AML-193 (cell line): ENCODE measurements at places on chromosomes 1 and 21.
A peak's percentile ranks its signal among the peaks of the same experiment; 100 is the strongest.

DNA sequence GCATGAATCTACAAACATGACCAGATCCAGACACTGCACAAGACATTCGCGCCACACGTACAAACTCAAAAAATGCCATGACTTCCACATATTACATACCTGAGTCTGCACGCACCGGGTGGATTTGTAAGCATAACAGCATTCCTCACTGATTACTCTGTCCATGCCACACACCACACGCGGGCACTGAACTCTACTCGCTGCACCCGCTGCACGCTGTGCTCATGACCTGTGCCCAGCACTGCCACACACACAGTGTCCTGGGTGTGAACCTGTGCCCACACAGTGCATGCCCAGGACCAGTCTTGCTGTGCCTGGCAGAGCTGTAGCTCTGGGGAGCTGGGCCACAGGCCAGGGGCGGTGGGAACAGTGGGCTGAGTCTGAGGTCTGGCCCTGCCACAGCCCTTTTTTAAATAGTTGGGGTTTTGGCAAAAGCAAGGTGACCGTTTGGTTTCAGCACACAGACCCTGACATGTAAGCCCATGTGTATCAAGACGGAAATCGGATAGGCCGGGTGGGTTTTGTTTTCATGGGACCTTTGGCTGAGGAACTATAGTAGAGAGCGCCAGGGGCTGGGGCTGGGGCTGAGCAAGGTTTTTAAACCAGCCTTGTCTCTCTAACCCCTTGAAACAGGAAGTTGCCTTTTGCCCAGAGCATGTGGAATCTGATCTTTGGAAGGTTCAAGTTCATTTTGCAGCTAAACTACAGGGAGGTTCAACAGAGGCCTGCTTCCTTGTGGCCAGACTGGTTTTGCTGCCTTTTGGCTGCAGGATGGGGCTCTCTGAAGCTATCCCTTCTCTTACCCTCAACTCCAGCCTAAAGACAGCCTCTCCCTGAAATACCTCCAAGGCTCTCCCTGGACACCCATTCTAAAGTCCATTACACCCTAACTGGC, 12.3 kb upstream of the GOLT1A start:
- no peak for DNase-seq

- DNase-seq = no peak
Observed at GRCh38 chr1:233060461-233060994, 110.1 kb downstream of the NTPCR start.

DNA sequence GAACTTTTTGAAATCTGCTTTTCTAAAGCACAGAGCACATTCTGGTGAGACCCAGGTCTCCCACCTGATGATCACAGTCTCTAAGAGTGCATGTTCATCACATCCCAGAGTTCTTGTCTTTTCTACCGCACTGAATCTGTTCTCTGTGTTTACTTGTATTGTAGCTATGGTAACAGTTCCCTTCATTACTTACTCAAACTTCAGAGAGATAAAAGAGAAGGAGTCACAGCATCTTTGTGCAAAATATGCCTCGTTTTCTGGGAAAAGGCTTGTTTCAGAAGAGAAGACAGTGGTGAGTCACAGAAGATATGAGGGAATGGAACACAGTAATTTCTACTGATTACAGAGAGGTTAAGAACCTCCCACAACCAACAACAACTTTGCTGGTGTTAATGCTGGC, 580.6 kb downstream of the PLA2G4A start:
- no peak for DNase-seq

GRCh38 chr1:212401838-212402582, 12.7 kb downstream of the PACC1 start:
- no peak for DNase-seq

DNA sequence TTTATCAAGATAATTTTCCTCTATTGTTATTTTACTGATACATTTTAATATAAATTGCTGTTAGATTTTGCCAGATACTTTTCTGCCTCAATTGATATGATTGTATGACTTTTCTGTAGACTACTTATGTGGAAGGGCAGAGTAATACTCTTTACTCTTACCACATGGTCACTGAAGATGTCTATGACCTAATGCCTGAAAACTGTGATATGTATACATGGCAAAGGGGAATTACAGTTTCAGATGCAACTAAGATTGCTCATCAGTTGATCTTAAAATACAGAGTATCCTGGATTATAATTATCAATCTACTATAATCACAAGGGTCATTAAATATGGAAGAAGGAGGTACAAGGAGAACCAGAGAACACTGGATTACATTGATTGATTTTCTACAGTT, 1528.0 kb downstream of the BRINP3 start:
- no peak for DNase-seq

- no peak for DNase-seq
Observed at GRCh38 chr1:2334883-2335534, 56.3 kb downstream of the MORN1 start.

DNA sequence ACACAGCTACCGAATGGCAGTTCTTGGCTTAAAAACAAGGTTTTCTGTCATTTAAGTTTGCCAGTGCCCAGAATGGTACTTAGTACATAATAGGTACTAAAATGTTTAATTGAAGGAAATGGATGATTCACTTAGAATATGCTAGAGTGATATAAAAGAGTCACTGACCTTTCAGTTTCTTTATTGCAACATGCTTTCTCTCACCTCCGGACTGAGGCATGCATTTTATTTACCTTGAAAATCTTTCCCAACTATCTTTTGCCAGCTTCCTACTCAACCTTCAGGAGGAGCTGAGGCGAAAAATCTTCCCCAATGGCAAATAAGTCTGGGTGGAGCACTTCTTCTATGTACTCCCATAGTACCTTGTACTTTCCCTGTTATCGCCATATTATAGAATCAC, 244.9 kb downstream of the ZNF648 start:
- no peak for DNase-seq

DNA sequence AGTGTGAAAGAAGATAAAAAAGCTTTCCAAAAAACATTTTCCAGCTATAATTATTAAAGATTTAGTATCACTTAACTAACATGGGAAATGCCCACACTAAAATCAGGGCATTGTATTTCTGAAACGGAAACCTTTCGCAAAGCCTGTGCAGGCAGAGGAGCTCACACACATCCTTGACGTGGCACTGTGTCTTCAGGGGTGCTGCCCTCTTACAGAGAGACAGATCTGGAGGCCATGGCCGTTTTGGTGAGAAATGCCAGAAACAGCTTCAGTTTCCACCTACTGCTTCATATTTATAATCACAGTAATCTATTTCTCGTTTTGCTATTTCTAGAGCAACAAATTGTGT, 26.7 kb downstream of the ATP1B1 start:
- no peak for DNase-seq

DNA sequence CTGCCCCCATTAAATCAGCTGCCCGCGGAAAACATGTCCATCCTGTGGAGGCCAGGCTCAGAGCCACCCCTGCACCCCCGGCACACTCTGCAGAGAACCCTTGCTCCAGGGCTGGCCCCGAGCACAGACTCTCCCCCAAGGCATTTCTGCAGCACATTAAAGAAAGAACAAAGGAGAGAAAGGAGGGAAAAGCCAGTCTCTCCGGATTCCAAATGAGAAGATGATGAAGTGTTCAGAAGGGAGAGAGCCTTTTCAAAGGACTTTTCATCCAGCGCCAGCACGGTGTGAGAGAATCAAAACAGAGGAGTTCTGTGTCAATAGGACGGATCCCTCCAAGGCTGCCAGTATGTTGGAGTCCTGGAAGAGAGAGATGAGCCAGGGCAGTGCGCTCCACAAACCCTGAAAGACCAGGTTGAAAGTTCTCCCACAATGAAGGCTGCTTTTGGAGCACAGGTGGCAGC, 498.3 kb downstream of the NPHP4 start:
- DNase-seq = no peak

DNA sequence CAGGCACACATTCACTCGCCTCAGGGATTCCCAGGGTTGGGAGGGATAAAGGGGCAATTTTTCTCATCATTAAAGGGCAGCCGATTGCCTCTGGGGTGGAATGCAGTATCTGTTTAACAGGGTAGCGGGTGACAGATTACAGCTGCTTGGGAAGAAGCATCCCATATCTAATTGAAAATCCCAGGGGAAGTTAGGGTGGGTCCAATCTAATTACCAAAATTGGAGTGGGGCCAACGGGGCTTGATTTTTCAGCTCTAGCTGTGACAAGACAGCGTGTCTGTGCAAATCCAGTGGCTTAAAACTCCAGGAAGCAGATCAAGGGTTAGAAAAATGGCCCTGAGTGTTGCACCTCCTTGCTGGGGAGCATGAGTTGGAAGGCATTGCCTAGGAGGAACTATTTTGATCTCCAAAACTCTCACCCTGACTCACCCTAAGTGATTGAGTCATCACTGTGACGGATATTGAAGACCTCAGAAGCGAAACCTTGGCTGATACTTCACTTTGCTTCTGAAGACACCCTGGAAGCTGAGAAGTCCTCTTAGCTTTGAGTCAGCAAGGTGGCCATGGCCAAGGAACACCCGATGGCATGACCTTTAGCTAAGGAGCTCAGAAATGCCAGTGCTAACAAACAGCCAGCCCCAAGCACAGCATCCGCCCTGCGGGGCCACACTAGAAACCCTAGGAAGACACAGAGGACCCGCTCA, 46.0 kb downstream of the GRHL3 start:
- no peak for DNase-seq

- DNase-seq = no peak
Observed at GRCh38 chr21:41927727-41928409, 25.9 kb downstream of the C2CD2 start.

GRCh38 chr21:43767984-43768867, 7.9 kb downstream of the CSTB start:
- DNase-seq = no peak

DNA sequence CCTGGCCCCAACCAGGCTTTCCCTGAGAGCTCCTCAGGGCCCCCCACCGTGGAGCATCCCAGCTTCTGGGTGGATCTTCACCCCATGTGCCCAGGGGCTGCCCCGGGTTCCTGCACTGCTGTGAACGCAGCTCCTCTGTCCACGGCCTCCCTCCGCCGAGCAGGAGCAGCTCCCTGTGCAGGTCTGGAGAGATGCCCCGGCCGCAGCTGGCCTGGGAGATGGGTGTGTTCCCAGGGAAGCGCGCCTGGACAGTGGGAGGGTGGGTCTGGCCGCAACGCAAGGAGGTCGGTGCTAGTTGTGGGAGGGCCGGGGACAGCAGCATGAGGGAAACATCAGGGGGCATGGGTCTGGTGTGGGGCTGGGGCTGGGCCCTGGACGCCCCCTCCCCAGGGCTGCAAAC, 71.3 kb downstream of the MORN1 start:
- DNase-seq = no peak

- no peak for DNase-seq
Observed at GRCh38 chr1:55870106-55870505, 654.9 kb upstream of the USP24 start.

DNA sequence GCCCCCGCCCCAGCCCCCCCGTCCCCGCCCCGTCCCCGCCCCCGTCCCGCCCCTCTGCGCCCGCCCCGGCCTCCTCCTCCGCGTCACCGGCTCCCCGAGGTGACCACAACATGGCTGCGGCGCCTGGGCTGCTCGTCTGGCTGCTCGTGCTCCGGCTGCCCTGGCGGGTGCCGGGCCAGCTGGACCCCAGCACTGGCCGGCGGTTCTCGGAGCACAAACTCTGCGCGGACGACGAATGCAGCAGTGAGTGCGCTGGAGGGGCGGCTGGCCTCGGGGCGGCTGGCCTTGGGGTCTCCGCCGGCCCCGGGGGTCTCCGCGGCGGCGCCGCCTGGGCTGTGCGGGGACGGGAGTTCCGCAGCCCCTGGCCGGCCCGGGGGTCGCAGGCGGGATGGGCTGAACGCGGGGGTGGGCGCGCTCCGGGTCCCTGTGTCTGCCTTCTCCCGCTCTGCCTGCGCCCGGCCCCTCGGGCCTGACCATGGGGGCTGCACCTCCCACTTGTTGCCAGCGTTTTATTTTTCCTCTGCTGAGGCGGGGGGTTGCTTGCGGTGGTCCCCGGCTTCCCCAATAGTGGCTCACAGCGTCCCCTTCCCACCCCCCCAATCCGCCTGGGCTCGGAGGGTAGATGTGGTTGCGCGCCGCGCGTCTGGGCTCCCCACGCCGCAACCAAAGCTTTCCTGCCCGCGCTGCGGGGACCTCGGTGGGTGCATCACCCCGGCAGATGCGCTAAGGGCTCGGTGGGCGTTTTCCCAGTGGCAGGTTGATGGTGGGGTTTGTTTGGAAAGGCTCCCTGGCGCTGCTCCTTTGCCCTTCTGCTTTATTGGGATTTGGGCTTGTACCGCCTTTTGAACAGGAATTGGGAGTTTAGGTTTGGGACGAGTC, at the start of gene MIA3:
Gene MIA3 (plus strand): TSS at position 97 of the 879 bp plus-strand sequence. CDS start 14 bp downstream, at position 111.
- peak; percentile 41 for DNase-seq
